ENCODE measurements at places on chromosomes 12 and 14.

- no peak for DNase-seq
Measured at GRCh38 chr12:68565391-68565903, 45.3 kb upstream of the RAP1B start.

DNA sequence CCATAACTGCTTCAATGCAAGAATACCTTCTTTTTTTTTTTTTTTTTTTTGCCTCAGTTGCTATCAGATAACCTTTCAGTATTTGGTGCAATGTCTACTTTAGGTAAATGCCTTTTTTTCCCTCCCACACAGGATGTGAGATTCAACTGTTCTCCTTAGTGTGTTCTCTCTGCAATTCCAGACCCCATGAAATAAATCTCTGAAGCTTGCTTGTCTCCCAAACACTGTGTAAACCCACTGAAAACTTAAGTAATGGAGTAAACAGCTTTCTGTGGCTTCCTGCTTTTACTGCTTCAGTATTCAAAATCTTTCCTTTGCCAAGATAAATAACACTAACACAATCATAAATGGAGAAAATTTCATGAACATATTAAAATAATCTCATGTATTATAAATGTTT, 55.8 kb upstream of the CLEC14A start:
- DNase-seq = no peak

DNA sequence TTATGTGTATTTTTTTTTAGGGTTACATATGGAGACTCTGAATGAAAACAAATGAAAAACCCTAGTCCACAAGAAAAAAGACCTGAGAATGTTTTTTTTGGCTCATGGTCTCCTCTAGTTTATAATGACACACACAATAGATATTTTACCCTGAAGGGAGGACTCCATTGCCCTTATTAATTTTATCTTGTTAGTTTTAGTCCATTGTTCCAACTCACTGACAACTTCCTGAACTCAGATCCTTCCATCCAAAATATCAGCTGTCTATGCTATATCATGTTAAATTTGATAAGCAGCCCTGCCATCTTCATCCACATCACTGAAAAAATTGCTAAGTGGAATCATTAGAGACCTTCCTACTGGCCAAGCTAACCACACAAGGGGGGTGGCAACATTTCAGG, 232.1 kb downstream of the MON2 start:
- DNase-seq = no peak

- no peak for DNase-seq
Measured at GRCh38 chr14:101758913-101759593, 2.5 kb upstream of the PPP2R5C start.

GRCh38 chr14:81273521-81273920, 52.8 kb upstream of the GTF2A1 start:
- DNase-seq = no peak

DNA sequence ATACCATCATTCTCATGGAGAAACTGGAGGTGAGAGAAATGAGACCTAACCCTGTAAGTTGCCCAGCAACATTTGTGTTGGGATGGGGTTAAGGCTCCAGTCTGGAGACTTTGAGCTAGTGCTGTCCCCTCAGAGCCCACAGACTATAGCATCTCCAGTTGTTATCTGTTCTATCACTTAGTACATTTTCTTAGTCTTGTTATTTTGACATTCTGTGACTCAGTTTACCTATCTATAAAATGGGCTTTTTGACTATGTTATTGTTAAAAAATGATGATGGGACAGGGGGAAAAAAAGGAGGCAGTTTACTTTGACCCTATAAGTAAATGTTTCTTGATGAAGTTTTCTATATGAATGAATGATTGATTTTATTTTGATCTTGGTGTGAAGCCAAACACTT, 45.8 kb upstream of the PTCSC3 start:
- no peak for DNase-seq

DNA sequence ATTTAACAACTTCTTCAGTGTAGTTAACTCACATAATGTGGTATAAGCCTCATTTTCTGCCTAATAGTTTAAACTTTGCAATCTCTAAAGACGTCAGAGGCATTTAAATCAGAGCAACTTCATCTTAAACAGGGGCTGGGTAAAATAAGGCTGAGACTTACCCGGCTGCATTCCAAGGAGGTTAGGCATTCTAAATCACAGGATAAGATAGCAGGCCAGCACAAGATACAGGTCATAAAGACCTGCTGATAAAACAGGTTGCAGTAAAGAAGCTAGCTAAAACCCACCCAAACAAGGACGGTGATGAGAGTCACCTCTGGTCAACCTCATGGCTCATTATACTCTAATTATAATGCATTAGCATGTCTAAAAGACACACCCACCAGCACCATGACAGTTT, 115.6 kb upstream of the PKP2 start:
- no peak for DNase-seq

DNA sequence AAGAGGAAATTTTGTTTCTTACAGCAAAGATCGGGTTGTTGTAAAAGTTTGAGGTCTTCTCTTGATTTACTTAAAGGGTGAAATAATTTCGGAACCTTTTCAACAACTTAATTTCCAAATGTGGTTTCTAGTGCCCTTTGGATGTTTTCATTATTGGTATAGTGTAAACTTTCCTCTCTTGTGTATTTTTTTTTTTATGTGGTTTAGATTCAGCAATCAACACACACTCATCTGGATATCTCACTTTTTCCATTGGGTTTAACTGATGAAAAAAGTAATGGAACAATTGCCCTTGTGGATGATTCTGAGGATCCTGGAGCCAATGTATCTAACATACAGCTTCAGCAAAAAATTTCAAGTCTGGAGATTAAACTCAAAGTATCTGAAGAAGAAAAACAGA, 116.3 kb downstream of the CCDC91 start:
- DNase-seq = no peak

- no peak for DNase-seq
Measured at GRCh38 chr12:6274231-6275221, 36.0 kb upstream of the PLEKHG6 start.

DNA sequence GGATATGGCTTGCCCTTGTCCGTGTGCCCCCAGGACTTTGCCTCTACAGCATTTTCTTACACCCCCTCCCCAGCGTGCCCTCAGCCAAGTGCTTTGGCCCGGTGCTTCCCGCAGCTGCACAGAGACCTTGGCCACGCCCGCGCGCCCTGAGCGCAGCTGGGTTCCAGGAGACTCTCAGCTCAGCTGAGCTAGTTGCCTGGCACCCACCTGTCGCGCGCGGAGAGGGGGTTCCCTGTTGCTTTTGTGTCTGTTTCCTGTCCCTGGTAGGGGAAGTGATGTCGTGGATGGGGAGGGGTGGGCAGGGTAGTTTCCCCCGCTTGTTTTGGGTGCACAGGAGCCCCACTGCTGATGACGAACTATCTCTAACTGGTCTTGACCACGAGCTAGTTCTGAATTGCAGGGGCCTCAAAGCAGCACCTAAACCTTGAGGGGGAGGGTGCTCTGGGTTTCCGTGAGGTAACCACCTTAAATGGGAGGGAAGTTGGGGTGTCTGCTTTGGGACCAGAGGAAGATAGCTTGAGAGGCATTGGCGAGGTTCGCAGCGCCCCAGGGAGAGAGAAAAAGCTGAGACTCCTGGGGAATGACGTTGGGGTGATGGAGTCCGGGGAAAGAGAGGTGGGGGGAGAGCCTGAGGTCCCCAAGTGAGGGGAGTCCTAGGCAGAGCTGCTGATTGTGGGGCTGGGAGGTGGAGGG, 1.5 kb downstream of the DIO3 start:
- DNase-seq = no peak

DNA sequence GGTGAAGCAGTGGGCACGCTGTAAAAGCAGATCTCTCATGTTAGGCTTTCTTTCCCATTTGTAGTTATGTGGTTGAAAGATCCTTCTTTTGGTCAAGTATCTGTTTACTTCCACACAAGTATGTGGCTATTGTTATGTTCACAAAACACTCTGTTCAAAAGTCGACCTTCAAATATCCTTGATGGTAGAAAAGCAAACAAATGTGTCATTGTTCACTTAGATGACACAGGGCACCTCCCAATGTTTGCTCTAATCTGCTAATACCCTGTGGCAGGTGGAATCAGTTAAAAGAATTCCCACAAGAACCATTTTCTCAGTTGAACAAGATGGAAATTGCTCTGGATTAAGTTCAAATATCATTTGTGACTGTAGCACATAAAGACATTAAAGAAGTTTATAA, 43.6 kb upstream of the NAA30 start:
- DNase-seq = no peak

- no peak for DNase-seq
Measured at GRCh38 chr12:24400533-24400932, 451.1 kb upstream of the SOX5 start.

GRCh38 chr12:127450826-127451225, 816.1 kb upstream of the TMEM132C start:
- DNase-seq = no peak

- DNase-seq = no peak
Measured at GRCh38 chr14:72717220-72717619, 176.7 kb downstream of the DPF3 start.

DNA sequence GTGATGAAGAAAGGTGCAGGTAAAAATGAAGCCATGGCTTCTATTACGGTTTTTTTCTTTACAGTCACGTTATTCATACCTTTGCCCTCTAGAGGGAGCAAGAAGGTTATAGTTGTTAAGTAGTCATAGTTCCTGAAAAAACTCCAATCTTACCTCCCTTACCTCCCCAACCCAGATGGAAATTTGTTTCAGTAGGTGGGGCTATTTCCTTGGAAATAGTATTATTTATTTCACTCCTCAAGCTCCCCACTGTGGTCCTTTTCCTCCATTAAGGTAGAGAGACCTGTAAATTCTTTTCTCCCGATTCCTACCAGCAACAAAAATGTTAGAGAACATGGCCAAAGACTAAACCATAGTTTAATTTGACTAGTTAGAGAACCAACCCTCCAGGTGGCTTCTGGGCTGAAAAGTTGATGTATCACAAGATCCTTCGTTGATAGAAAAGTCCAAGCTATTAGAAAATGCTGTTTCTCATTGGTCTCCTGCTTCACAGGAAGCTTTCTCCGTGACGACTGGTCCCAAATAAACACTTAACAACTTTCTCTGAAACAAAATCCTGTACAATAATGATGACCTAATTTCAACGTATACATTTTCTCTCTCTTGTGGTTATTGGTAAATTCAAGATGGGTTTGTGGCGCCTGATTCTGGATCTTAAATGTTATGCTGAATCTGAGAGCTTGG, 43.5 kb downstream of the TMX1 start:
- peak; percentile 56 for DNase-seq

DNA sequence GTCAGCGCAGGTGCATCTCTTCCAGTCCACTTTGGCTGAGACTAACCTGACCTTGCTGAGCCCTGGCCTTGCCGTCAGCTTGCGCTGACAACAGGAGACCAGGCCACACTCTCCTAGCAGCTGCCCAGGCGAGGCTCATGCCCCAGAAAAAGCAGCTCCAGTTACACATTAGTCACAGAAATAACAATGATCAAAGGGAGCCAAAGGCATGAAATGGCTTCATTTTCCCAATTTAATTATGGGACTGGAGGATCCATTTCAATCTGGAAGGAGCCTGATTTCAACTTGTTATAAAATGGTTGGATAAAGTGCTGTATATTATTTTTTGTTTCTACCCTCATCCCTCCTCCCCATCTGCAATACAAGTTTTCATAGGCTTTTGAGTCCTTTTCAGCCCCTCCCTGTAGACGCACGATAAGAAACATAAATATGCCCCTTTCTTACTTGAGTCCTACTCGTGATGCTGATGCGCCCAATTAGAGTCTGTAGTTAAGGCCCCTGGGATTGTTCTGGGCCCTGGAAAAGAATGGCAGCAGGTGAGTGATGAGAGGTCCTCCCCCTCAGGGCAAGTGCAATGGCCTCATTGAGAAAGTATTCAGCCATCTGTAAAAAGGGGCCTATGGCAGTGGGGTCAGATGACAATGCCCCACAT, 376.0 kb downstream of the C12orf75 start:
- DNase-seq = no peak

- DNase-seq = no peak
Measured at GRCh38 chr14:53409289-53409688, 256.2 kb upstream of the DDHD1 start.

DNA sequence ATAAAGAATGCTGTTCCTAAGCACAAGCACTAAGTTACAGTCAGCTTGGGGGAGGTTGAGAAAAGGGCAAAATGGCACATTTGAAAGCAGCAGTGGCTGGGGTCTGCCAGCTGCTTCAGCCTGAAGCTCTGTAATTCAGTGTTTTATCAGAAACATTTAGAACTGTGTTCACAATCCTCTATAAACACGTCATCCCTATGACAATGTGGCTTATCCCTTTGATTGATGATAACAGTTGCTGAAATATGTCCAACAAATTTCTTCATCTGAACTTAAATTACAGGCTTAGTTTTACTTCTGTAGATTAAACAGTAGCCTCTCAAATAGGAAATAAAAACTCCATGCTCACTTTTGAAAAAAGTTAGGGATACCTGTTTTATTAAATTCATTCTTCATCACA, 108.8 kb downstream of the VEZT start:
- DNase-seq = no peak

- DNase-seq = peak; percentile 32
Measured at GRCh38 chr12:68641138-68641537, 30.4 kb downstream of the RAP1B start.

- DNase-seq = no peak
Measured at GRCh38 chr14:52046376-52046917, 22.4 kb downstream of the NID2 start.

GRCh38 chr12:126763359-126763758, 1503.6 kb upstream of the TMEM132C start:
- DNase-seq = no peak

DNA sequence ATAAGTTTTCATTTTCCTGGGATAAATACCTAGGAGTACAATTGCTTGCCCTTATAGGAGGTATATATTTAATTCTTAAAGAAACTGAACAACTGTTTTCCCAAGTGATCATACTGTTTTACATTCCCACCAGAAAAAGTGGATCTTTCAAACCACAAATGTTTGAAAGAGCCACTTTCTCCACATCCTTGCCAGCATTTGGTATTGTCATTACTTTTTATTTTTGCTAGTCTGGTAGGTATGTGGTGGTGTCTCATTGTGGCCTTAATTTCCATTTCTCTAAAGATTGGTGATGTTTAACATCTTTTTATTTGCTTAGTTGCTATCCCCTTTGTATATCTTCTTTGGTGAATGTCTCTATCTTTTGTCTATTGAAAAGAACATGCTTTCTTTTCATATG, 50.6 kb downstream of the CCDC91 start:
- no peak for DNase-seq

DNA sequence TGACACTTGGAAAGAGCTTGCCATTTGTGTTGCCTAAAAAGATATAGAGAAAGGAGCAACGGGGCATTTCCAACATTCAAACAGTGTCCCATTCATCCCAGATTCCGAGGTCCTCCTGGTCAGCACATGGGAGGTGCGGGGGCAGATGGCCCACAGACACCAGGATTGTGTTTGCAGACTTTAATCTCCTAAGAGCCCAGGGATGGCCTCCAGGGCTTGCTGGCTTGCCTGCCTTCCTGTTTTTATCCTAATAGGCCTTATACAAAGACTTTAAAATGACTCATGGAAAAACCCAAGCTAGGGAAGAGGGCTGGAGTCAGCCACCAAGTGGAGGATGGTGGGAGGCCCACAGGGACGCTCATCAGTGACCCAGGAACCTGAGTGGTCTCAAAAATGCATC, 21.5 kb upstream of the FAM181A start:
- DNase-seq = no peak

GRCh38 chr12:103573185-103573584, 13.9 kb upstream of the STAB2 start:
- no peak for DNase-seq

- peak; percentile 15 for DNase-seq
Measured at GRCh38 chr14:25006961-25007795, 42.8 kb downstream of the STXBP6 start.

- DNase-seq = no peak
Measured at GRCh38 chr12:115004470-115005146, 320.6 kb upstream of the TBX3 start.

- no peak for DNase-seq
Measured at GRCh38 chr14:75134644-75135043, 7.8 kb upstream of the NEK9 start.

Data from germinal center (tissue), 1 donor.